ENCODE measurements at places on chromosomes 7 and 10. TPM values are rescaled to one million over a fixed set of nuclear protein-coding genes. Genes with fewer than 3 reads are reported as not detected.

- no peak for DNase-seq
Observed at GRCh38 chr7:77759294-77759889, 38.8 kb downstream of the TMEM60 start.

DNA sequence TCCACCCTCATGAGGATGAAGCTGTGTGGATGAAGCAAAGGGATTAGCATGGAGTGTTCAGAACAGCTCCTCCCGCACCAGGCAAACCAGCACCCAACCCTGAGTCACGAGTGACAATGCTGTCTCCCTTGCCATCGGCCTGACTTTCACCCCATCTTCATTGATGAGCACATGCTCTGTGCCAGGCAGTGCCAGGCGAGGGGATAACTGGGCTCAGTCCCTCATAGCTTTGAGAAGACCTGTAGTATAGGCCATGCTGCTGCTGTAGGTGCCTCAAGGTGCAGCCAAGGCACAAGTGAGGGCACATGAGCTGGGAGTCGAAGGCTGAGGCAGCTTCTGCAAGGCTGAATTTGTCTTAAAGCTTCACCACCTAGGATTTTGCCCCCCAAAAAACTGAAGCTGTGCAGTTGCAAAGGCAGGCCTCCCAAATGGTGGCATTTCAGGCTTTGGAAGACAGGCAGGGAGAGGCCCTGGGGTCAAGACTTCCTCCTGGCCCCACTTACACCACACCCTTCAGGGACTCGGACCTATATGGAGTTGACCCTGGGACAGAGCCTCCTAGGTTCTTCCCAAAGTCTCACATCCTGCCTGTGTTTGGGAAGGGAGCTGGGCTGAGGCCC is 54.2 kb upstream of the GDF10 start:
- no peak for DNase-seq

DNA sequence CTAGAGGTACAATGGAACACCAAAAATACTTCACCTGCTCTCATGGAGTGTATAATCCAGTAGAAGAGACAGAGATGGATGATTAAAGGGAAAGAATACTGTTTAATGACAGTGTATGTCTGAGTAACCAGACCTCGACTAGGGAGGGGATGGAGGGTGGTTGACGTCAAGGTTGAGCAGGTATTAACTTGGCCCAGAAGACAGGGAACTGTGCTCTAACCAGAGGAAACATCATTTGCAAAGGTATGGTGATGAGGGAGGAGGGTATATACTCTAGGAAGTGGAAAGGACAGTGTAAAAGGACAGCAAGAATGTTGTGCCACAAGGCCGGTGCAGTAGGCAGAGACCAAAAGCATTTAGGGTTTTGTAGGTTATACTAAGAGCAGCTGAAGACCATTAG is 2.9 kb downstream of the MIOS start:
- no peak for DNase-seq

DNA sequence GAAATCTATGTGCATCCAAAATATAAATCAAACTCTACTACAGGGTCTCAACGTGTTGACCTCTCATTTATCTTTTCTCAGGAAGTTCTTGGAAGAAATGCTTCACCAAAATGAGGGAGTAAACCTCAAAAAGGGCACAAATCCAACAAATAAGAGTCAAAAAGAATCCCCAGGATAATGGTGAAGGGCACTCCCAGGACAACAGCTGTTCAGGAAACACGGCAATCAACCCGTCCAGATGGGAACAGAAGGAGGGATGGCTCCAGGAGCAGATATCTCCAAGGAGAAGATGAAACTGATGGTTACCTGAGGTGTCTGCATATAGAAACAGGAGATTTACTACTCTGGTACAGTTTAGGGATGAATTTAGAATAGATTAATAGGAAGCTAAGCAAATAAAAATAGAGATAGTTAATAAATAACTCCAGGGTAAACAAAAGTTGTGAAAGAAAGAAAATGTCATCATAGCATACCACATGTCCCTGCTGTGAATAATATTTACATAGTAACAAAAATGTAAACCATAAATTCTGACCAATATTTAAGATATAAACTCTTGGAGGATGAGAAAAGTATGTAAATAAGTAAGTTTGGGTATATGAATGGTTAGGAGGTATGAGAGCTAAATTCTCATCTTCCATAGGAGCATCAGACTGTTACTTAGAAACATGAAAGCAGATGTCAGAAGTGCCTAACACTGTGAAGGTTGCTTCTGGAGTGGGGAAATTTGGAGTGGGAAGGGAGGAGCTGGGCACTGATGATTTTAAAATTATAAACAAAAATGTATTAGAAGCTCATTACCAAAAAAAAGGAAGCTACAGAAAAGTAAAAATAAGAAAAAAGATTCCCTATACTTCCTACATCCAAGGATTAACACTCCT is 237.5 kb upstream of the HPS1 start:
- DNase-seq = no peak

DNA sequence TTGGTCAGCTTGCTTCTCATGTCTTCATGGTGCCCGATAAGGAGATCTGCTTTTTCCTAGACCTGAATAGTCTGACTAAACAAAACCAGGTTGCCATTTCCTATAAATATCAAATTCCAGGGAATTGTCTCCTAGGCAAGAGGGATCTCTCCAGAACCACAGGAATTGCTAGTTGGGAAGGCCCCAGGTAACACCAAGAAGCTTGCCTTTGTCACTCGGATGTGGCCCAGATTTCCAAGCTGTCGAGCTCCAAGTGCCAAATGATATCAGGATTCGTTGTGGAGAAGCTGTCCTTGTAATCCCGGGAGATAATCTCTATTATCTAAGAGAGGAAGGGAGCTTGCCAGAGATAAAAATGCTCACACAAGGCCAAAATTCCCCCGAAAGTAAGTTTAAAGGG is 1288.5 kb upstream of the AUTS2 start:
- DNase-seq = no peak

DNA sequence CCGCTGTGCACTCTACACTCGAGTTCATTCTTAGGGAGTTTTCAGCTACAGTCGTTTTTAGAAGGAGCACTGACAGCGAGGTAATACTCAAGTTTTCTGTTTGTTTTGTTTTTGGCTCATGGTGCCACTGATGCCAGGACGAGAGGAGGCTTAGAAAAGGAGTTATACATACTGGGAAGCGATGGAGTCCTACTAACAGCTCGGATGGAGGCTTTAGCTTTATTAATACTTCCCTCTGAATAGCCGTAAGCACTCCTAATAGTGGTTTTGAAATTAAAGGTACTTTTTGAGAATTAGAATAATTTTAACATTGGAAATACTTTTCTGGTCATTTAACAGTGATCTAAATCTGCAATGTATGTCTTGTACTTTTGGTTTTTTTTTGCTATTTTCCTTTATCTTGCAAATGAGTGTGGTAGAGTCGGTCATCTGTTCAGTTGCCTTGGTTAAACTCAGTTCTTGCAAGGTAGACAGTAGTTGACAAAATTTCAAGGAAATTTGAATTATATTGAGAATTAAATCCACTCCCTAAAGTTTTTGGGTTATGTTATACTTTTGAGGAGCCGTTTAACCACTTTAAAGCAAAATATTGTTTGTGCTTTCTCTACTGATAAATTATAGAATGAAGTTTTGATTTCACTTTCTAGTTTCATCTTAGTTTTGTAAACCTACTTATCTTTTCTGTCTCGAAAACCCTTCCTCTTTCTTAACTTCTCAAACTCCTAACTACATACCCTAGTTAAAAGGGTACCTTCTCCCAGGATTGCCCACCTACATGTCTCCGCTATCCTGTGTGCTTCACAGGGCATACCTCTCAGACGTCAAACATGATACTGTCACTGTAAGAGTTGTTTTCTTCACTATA is 1.5 kb downstream of the HBP1 start:
- DNase-seq = no peak

The RBP3 gene
- 0.09 TPM for polyA plus RNA-seq

The CALD1 gene
- 220 TPM for polyA plus RNA-seq

DNA sequence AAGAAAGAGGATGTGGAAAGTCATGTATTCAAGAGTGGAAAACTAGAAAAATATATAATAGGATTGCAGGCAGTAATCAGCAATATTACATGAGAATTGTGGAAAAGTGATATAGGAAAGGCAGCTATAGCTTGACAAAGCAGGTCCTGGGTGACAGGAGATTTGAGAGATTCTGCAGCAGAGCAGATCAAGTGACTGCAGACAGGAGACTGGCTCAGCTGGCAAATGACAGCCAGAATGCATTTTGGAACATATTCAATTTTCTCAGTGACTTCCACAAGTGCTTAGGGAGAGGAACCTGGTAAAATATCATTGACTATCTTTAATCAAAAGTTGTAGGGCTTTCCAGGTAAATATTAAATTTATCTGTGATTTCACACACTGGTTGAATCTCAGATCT is 260.5 kb upstream of the CACNA2D1 start:
- no peak for DNase-seq

The OTUD1 gene
- polyA plus RNA-seq = 16.3 TPM

- no peak for DNase-seq
Observed at GRCh38 chr7:29483219-29484104, 80.2 kb upstream of the PRR15 start.

DNA sequence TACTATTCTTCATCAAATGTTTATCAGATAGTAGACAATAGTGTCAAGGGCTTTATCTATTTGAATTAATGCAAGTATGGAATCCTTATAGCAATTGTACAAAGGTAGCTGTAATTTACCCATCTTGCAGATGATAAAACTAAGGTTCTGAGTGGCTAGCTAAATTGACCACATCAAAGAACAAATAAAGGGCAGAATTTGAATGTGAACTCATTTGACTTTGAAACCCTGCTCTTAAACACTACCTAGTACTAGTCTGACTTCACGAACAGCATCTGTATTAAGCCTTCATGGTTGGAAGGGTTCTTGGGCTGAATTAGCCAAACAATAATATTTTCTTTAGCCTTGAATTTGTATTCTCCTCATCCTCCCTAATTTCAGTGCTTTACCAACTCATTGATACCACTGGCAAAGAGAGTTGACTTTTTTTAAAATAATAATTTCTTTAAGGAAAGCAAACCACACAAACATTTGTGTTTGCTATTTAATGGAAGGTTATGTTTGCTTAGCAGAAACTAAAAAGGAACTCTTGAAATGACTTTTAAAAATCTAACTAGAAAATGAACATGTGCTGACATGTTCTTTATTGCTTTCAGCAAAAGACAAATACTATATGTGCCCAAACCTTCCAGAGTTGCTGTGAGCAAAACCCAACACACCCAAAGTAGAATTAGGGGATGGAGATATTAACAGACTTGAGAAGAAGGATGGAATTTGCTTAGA is 322.6 kb downstream of the RNLS start:
- no peak for DNase-seq

GRCh38 chr10:87846023-87846422 is 17.3 kb downstream of the KLLN start:
- DNase-seq = no peak

DNA sequence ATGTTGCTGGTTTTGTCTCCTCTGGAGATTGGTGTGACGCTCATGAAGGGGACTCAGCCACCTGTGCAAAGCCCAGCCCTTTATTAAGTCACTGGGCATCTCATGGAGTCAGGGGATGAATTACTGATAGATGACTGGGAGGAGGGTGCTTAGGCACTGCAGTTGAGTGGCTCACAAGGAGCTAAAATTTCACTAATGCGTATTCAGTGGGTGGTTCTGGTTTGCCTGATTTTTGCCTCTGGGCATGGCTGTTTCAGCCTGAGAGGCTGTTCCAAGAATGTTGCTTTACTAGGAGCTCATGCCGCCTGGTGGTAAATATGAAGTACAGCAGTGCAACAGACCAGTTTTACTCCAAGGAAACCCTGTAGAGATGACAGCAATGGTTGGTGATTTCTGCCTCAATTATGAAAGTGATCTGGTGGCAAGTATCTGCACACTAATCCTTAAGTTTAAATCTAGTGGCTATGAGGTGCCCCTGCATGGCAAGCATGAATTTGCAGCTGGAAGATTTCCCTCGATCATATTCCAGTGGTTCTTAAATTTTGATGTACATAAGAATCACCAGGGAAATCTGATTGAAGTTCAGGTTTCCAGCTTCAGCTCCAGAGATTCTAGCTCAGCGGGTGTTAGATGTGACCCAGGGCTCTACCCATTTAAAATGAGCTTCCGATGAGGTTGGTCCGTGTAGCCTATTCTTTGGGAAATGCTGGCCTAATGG is 19.9 kb downstream of the ACTA2 start:
- no peak for DNase-seq

GRCh38 chr10:117092386-117092785 is 45.7 kb downstream of the VAX1 start:
- DNase-seq = no peak

DNA sequence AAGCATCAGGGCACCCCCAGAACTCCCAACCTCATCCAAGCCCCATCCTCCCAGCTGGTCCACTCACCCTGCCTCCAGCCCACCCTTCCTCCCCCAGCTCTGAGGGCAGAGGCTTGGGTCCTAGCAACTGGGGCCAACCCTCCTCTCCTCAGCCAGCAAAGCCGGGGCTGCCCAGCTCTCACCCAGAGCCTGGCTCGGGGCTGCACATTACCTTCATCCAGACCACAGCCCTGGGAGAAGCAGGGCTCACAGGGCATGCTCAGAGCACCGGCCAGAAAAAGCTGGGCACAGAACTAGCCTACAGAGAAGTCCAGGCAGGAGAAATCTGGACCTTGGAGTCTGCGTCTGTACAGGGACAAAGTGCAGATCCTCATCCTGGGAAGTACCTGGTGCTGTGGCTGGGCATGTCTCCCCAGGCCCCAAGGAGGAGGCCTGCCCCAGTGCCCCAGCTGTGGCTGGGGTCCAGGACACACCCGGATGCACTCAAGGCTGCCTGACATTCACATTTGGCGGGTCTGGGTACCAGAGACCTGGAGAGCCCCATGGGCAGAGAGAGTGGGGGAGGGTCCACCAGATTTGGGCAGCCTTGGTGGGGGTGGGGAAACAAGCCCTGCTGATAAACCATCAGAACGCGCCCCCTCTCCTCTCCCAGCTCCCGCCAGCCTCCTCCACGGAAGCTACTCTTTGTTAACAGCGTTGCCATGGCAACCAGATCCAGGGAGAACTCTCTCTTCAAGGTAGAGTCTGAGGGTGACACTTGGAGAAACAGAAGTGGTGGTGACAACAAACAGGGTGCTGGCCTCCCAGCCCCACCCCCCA is 5.1 kb downstream of the RASGEF1A start:
- DNase-seq = no peak

DNA sequence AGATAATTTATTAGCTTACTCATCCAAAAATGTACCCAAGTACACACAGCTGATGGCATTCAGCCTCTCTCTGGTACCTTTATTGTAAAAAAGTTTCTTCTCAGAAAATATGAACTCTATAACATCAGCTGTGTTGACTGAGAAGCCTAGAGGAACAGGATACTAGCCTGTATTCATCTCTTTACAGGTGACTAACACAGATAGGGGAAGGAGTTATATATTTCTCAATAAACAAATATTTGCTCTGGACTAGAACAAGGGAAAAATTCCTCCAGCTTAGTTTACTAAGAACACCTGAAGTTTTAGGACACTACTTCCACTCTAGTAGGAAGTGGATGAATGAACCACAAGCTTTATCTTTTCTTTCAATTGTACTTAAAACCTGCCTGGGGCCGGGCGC is 67.8 kb downstream of the ZNF248 start:
- DNase-seq = no peak
